ENCODE measurements at places on chromosomes 3 and 15.

GRCh38 chr15:62769604-62770003 is 272.9 kb upstream of the TPM1 start:
- DNase-seq, result no peak

GRCh38 chr3:74119221-74119620 is 494.5 kb upstream of the PDZRN3 start:
- DNase-seq, result no peak

GRCh38 chr15:31985607-31986006 is 44.7 kb upstream of the CHRNA7 start:
- no peak for DNase-seq

GRCh38 chr3:135650309-135650708 is 315.2 kb upstream of the PPP2R3A start:
- no peak for DNase-seq

GRCh38 chr3:32450426-32450825 is 52.2 kb downstream of the CMTM6 start:
- DNase-seq, result no peak

DNA sequence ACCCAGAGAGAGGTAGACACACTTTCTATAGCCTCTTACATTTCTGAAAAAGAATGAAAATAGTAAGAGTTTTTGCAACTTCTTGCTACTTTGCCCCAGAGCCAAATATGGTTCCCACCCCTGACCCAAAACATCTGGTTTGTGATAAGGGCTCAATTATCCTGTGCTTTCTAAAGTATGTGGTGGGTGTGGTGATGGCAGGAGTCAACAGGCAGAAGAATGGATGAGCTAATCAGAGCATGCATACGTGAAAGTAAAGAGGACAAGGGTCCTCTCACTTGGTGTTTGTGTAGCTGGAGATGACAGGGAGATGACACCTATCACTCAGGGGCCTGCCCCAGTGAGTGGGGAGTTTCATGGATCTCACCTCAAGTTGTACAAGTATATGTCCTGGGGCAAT is 19.1 kb downstream of the KBTBD8 start:
- DNase-seq, result no peak

DNA sequence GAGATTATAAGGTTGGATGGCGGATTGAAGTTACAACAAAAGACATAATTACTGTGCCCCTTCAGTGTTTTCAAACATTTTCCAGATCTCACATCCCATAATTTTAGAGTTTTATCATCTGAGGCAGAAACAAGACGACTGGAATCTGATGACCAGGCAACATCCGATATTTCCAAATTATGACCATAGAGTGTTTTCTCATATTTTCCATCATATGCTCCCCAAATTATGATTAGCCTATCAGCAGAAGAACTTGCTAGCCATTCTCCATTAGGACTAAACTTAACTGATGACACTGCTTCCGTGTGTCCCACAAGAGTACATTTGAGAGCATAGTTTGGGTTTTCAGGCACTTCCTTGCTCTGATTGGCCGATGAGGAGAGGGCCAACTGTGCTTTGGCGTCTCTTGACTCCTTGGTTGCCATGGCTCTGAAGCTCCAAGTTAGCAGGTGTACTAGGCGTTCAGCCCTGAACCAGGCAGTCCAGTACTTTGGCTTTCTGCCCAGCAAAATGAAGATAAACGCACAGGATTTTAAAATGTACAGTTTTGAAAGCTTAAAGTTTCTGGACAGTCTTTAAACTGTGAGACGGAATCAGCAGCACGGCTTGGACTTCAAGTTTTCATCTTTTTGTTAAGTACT is 638 bp downstream of the WDR5B start:
- no peak for DNase-seq

Measured in omental fat pad (tissue), 4 donors.